CD8-positive, alpha-beta memory T cell (primary cell): ENCODE measurements at places on chromosomes 5 and 9. TPM values are rescaled to one million over a fixed set of nuclear protein-coding genes. Genes with fewer than 3 reads are reported as not detected.

RANBP17 gene
- total RNA-seq, result not detected

ATP6V0E1 gene
- 179 TPM for total RNA-seq

CD72 gene
- total RNA-seq, result 6.4 TPM

ACOT12 gene
- not detected for total RNA-seq

SPATA31D3 gene
- not detected for total RNA-seq

ENTREP1 gene
- not detected for total RNA-seq

RORB gene
- not detected for total RNA-seq

FBN2 gene
- total RNA-seq, result 0.20 TPM

OSTF1 gene
- 76.0 TPM for total RNA-seq

UBE2QL1 gene
- not detected for total RNA-seq

CAVIN4 gene
- 0.26 TPM for total RNA-seq

SPATA31A3 gene
- total RNA-seq, result not detected

CCDC152 gene
- 16.2 TPM for total RNA-seq

IL31RA gene
- total RNA-seq, result not detected

PROB1 gene
- 6.7 TPM for total RNA-seq

CDH9 gene
- not detected for total RNA-seq

NPR3 gene
- total RNA-seq, result not detected

HACD4 gene
- 4.4 TPM for total RNA-seq

OSMR gene
- total RNA-seq, result not detected

GPR150 gene
- 0.26 TPM for total RNA-seq

HTR1A gene
- not detected for total RNA-seq

SKP1 gene
- 264 TPM for total RNA-seq

ARL15 gene
- 5.6 TPM for total RNA-seq

SEMA6A gene
- total RNA-seq, result not detected

TAL2 gene
- 0.51 TPM for total RNA-seq

C9 gene
- total RNA-seq, result not detected

IFT74 gene
- total RNA-seq, result 10.4 TPM

NDUFS6 gene
- 44.2 TPM for total RNA-seq

RNF38 gene
- total RNA-seq, result 40.0 TPM

RMRP gene
- 11,549 TPM for total RNA-seq

PCDHB5 gene
- total RNA-seq, result not detected

ESM1 gene
- total RNA-seq, result 0.20 TPM

FAM193B gene
- 72.9 TPM for total RNA-seq

ORM2 gene
- total RNA-seq, result not detected

EPB41L4B gene
- total RNA-seq, result 0.44 TPM

LHX2 gene
- not detected for total RNA-seq

IRX1 gene
- not detected for total RNA-seq

OR1Q1 gene
- not detected for total RNA-seq

IL4 gene
- total RNA-seq, result 6.4 TPM

BTNL3 gene
- not detected for total RNA-seq

ARL14EPL gene
- not detected for total RNA-seq
